Right lobe of liver (tissue), 6 donors: ENCODE measurements at places on chromosomes 5 and 9.

DNA sequence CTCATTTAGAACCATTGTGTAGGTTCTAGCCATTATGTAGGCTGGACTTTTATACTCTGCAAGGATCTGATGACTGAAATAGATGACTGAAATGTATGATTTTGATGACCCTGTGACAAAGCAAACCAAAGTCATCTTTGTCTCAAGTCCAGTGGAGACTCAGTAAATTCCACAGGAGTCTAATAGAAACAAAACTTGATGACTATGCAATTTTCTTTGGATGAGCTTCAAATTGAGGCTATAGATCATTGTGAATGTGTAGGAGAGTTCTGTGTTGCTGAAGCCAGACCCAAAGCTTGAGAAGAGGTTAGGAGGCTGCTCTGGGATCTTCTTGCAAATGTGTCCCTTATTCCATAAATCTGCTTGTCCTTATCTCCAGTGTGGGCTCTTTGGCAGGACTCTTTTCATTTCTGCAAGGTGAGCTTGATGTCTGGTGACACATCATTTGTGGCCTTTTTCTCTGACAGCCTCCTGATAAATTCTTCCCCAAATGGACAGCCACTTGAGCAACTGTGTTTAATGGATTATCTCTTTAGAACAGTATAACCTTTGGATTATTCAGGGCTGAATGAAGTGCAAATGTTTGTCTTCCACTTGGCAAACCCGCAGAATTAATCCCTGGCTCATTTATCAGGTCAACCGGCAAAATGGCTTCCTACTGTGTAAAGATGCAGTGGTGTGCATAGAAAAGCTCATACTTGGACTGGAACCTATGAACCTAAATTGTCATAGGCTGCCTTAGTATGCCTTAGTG lies 235.1 kb upstream of the ANKH start:
- DNase-seq: no peak

- no peak for DNase-seq
These were observed 36.9 kb downstream of the ADAMTS19 start for GRCh38 chr5:129496864-129497595.

DNA sequence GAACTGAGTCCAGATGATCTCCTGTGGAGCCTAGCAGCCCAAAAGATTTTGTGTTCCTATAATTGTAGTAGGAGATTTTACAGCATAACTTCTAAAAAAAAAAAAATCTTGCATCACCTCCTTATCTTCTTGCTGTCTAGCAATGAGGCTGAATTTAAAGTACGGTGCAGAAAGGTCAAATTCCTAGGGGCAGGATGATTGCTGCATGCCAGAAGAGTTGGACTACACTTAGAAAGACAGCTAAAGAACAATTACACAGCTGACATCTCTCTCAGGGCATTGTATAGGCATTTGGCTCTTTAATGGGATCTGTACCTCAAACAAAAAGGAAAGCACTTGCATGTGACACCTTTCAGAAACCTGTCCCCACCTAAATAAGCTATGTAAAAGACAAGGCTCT lies 443.2 kb downstream of the HCN1 start:
- no peak for DNase-seq

GRCh38 chr5:121288781-121289180 lies 562.9 kb upstream of the FTMT start:
- DNase-seq: no peak

DNA sequence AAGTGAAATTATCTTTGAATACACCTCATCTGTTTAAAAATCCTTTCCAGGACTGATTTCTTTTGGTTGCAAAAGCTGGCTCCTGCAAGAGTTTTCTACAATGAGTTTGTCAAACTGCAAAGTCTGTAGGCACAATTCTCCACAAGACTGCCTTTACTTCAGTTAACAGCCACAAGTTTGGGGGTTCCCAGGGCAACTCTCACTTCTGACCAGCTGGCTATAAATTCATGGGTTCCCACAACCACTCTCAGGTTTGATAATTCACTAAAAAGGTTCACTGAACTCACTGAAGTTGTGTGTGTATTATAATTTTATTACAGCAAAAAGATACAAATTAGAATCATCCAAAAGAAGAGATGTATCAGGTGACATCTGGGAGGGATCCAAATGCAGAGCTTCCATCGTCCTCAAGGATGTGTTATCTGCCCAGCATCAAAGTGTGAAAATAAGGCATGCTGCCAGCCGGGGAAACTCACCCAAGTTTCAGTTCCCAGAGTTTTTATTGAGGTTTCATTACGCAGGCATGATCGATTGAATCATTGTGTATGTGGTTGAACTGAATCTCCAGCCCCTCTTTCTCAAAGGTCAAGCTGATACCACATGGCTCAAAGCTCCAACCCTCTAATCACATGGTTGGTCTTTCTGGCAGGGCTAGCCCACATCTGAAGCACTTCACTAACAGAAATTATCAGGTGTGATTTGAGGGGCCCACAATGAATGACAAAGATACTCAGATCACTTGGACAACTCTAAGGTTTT lies 19.0 kb upstream of the PSIP1 start:
- DNase-seq: no peak

DNA sequence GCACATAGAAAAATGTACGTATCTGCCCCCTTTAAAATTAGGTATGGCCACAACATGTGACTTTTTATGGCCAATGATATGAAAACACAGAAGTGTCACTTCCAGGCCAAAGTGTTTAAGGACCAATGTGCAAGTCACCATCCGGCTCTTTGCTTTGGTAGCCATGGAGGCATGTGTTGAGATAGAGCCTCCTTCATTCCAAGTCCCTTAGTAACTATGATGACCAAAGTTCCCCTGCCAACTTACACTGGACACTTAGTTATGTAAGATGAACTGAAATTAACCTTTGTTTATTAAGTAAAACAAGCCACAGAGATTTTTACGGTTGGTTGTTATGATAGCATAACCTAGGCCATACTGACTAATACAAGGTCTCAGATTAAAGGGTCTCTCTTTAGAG lies 51.0 kb downstream of the FBN2 start:
- no peak for DNase-seq

GRCh38 chr9:105026451-105026850 lies 98.5 kb upstream of the ABCA1 start:
- no peak for DNase-seq

- no peak for DNase-seq
These were observed 12.4 kb downstream of the NR6A1 start for GRCh38 chr9:124758691-124759090.

DNA sequence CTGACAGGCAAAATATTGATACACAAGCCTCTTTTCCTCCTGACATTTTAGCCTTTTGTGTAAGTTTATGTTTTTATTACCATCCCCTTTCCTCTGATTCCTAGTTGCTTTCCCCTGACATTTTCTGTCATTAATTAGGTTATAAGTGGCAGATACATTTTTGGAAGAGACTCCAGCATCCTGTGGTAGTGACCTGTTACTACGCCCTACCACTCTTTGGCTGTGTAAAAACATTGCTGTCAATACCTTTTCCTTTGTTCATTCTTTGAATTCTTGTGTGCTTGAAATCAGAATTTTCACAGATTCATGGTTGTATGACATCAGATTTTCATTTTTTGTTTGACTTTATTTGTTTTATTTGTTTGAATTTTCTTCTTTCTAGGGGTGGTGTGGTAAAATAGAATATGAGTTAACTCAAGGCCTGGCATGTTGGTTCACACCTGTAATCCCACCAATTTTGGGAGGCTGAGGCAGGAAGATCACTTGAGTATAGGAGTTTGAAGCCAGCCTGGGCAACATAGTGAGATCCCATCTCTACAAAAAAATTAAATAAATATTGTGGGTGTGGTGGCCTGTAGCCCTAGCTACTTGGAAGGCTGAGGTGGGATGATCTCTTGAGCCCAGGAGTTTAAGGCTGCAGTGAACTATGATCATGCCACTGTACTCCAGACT lies 43.4 kb downstream of the UBE2R2 start:
- no peak for DNase-seq

DNA sequence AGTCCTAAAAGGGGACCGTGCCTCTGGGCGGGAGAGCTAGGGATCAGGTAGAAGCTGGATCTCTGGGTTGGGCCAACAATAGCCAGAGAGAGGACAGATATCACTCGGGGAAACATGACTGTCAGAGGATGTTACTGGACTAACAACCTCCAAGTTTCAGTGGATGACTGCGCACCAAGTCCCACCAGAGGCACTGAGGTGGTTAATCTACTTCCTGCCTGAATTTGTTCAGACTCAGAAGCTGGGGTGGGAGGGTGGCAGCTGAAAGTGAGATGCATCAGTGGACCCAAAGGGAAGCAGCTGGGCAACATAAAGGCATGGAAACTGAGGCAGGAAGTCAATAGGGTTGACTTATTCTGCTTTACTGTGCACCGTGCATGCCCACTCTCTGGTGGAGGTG lies 130.1 kb upstream of the SLC44A1 start:
- no peak for DNase-seq

- DNase-seq: no peak
These were observed 123.8 kb upstream of the PHYKPL start for GRCh38 chr5:178356431-178356872.

- DNase-seq: no peak
These were observed 20.3 kb downstream of the CDC14B start for GRCh38 chr9:96599298-96599697.

DNA sequence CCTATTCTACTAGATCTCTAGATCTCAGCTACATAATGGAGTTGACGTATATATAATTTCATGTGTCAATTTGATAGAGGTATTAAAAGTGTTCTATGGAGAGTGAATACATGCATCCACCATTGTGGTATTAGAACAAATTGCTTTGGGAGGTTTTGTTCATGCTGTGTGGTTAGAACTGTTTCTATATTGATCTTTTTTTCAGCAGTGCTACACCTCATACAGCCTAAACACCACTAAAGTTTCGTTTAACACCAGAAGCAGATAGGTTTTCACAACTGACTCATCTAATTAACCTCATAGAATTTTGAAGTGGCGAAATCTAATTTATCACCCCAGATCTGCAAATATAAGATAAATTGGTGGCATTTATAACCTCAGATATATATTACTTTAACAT lies 269.4 kb upstream of the SEMA6A start:
- DNase-seq: no peak

GRCh38 chr5:64688965-64689364 lies 1.3 kb upstream of the SHISAL2B start:
- no peak for DNase-seq

GRCh38 chr5:59829386-59829785 lies 64.1 kb downstream of the PDE4D start:
- no peak for DNase-seq

DNA sequence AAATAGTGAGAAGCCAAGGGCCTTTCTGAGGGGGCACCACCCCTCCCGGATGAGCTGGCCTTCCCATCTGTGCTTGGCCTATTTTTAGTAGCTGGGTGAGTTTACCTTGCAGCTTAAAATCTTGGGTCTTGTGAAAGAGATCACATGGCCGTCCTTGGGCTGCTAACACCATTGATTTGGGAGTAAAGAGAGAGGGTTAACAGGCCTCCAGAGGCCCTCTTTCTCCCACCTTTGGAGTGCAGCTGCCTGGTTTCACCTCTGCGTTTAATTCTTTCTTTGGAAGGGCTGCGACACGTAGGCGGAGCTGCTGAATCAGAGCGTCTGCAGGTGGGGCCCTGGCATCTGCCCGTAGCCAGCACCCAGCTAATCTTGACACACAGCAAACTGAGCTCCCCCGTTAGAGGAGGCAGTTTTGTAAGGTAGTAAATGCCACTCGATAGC lies 12.8 kb downstream of the OLFM1 start:
- no peak for DNase-seq

- no peak for DNase-seq
These were observed 29.5 kb downstream of the TTC39B start for GRCh38 chr9:15277400-15278090.

- DNase-seq: no peak
These were observed 32.0 kb upstream of the ITGA2 start for GRCh38 chr5:52956915-52957747.

DNA sequence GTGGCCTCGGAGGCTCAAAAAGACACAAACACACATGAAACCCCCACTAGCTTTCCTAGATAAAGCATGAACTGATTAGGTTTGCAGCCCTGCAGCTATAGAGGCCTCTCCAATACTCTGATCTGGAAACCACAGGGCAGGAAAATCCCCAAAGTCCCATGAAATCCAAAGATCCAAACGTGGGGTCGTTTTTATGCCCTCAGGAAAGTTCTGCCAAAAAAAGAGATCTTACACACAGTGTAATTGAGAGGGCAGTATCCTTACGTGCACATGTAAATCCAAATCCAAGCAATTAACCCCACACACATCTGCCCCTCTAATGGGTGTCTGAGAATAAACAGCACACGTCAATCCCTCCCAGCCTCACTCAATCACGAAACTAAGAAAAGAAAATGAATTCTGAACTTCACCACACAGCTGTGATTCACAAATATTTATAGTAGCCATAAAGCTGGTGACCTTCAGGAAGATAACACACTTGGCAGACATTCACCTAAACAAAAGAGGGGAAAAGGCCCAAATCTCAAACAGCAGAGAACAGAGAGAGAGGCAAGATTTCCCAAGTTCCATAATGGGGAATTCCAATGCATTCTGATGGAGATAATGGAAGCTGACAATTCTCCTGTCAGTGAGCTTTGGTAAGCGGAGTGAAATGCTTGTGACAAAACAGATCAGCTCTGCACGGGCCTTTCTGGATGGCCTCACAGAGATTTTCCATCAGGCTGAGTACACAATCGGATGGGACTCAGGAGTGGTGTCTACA lies 114.2 kb downstream of the SEMA5A start:
- no peak for DNase-seq

- DNase-seq: no peak
These were observed 34.3 kb downstream of the PARP8 start for GRCh38 chr5:50700706-50701105.
